ENCODE measurements at places on chromosomes 2 and 18.

DNA sequence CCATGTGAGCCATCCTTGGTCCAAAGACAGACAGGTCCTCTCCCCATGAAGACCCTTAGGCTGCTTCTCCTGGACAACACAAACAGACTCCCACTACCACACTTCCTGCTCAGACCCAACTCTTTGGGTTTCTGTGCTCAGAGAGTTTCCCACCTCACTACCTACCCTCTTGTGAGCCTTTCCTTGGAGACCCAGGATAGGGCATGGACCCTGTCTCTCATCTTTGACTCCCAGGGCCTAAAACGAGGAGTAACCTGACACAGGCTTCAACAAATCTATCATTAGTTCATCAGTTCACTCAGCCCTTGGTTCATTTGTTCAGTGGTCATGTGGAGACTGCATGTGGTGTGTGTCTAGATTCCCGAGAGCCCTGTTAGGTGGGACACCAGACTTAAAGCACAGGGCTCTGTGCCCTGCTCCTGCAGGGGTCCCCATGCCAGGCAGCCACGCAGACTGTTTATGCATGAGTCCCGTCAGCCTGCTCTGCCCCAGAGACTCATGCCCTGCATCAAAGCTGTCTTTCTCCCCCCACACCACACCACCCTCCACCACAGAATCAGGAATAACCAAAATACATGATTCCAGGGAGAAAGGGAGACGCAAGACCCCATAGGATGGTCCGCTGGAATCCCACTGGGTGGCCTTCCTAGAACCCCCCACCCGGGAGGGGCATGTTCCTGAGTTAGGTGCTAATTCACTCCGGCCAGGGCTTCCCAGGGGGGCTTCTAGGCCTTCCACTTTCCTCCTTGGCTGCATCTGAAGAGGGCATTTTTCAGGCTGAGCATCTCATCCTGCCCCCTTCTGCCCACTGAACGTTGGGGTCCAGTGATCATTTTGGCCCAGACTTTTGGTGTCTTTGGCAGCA is 100.2 kb upstream of the TEX51 start:
- H3K27me3 ChIP-seq = peaks cover 27% of the 10 kb centered on the region
- H3K36me3 ChIP-seq = no peaks in the 10 kb centered on the region
- DNase-seq = no peak
- H3K4me1 ChIP-seq = no peaks in the 10 kb centered on the region
- H3K27ac ChIP-seq = no peak overlapping the region
- no peak overlapping the region for H3K4me3 ChIP-seq

DNA sequence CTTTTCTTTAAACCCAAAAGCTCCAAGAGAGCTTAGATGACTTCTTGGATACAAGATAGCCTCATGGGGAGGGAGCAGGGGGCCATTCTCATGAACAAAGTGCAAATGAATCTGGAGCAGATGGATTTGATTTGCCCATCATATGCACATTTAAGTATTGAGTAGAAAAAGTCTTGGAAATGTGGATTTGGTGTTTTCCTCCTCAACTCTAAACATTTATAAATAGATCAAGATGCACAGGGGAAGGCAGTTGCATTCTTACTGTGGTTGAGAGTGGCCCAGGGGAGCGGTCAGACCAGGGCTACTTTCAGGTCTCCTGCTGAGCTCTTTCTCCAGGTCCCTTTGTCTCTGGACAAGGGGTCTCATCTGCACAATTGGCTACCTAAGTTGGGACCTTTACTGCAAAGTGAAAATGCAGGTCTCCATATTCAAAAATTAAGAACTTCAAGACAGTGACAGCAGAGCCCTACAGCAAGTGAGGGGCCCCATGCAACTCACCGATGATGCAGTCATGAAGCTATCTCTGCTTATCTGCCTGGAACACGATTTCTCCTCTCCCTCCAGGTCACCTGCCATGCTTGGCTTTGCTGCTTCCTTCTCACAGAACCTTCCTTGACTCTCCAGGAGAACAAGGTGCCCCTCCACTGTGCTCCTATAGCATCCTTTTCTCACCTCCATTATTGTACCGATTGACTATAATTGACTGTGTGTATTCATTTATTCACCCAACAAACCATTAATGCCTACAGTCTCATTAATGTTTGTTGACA is 145.4 kb downstream of the LPIN1 start:
- no peaks in the 10 kb centered on the region for H3K36me3 ChIP-seq
- no peak overlapping the region for H3K27ac ChIP-seq
- H3K4me1 ChIP-seq = no peaks in the 10 kb centered on the region
- H3K4me3 ChIP-seq = no peak overlapping the region

- peaks cover 62% of the 10 kb centered on the region for H3K27me3 ChIP-seq
- H3K36me3 ChIP-seq = no peaks in the 10 kb centered on the region
- no peak overlapping the region for H3K4me3 ChIP-seq
- peaks cover 4% of the 10 kb centered on the region for H3K4me1 ChIP-seq
Measured at GRCh38 chr2:219423652-219424377, 5.6 kb downstream of the DES start.

DNA sequence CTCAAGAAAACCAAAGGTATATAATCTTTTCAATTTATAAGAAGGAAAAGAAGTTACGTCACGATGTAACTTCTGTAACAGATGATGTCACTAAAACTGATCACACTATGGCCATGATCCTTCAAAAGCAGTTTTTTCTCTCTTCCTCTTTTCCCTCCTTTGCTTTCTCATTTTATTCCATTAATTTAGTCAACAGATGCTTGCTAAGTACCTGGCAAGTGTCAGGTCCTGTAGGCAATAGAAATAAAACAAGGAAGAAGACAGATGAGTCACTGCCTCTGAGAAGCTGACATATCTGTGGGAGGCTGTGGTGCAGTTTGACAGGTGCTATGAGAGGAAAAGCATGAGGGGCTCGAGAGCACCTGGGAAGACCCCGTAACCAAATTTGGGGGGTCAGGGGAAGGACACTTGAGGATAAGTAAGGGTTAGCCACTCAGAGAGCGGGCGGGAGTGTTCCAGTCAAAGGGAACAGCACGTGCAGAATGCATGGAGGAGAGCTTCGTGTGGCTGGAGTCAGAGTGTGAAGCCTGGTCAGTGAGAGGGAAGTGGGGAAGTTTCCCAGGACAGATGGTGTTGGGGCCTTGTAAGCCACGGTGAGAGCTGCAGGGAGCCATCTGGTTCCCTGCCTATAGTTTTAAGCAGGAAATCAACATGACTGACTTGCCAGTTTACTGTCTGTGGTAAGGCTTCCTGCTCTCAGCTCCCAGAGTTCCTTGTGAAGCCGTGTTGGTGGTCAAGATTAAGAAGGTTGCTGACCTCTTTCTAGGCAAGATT is 198.8 kb upstream of the FOSL2 start:
- no peaks in the 10 kb centered on the region for H3K36me3 ChIP-seq
- no peak for DNase-seq
- H3K4me3 ChIP-seq = no peak overlapping the region
- H3K4me1 ChIP-seq = peaks cover 16% of the 10 kb centered on the region
- H3K27ac ChIP-seq = no peak overlapping the region
- no peaks in the 10 kb centered on the region for H3K27me3 ChIP-seq

GRCh38 chr2:157055660-157056199 is 201.8 kb upstream of the GALNT5 start:
- no peak overlapping the region for H3K27ac ChIP-seq
- H3K36me3 ChIP-seq = no peaks in the 10 kb centered on the region
- no peaks in the 10 kb centered on the region for H3K4me1 ChIP-seq

- H3K27me3 ChIP-seq = peaks cover 45% of the 10 kb centered on the region
- no peaks in the 10 kb centered on the region for H3K36me3 ChIP-seq
- no peak overlapping the region for H3K4me3 ChIP-seq
- H3K4me1 ChIP-seq = peaks cover 13% of the 10 kb centered on the region
Measured at GRCh38 chr2:20106746-20107145, 55.3 kb upstream of the LAPTM4A start.

DNA sequence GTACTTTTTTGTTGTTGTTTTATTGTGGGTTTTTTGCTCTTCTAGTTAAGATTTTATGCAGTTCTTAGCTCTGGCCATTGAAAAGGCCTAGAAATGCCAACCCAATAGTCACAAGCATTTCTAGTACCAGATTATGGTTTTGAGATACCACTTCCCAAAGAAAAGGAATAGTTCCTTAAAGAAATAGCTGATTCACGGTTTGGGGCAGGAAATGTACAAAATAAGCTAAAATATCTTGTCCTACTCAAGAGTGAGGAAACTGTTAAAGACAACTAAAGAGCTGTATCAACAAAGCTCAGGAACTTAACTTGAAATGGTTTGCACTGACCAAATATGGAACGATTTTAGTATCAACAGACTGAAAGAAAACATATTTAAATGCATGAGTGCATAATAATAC is 35.4 kb downstream of the PGAP1 start:
- H3K27ac ChIP-seq = no peak overlapping the region
- DNase-seq = no peak
- no peaks in the 10 kb centered on the region for H3K4me1 ChIP-seq
- no peaks in the 10 kb centered on the region for H3K27me3 ChIP-seq

GRCh38 chr18:22115573-22115972 is 53.8 kb upstream of the GATA6 start:
- no peaks in the 10 kb centered on the region for H3K4me1 ChIP-seq
- no peaks in the 10 kb centered on the region for H3K27me3 ChIP-seq
- DNase-seq = no peak

DNA sequence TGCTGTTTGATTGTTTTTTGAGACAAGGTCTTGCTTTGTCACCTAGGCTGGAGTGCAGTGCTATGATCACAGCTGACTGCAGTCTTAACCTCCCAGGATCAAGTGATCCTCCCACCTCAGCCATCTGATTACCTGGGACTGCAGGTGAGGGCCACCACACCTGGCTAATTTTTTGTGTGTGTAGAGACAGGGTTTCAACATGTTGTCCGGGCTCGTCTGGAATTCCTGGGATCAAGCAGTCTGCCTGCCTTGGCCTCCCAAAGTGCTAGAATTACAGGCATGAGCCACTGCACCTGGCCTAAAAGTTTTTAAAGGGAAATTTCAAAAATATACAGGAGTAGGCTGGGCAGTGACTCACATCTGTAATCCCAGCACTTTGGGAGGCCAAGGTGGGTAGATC is 22.4 kb downstream of the CARF start:
- H3K4me1 ChIP-seq = peaks cover 2% of the 10 kb centered on the region
- H3K27me3 ChIP-seq = no peaks in the 10 kb centered on the region
- peaks cover 17% of the 10 kb centered on the region for H3K36me3 ChIP-seq
- DNase-seq = no peak

GRCh38 chr2:23541503-23542229 is 156.7 kb downstream of the KLHL29 start:
- no peak for DNase-seq
- H3K27me3 ChIP-seq = peaks cover 8% of the 10 kb centered on the region
- no peak overlapping the region for H3K4me3 ChIP-seq
- H3K36me3 ChIP-seq = no peaks in the 10 kb centered on the region
- no peak overlapping the region for H3K27ac ChIP-seq

- H3K27me3 ChIP-seq = peaks cover 8% of the 10 kb centered on the region
- H3K27ac ChIP-seq = no peak overlapping the region
- H3K4me1 ChIP-seq = peaks cover 32% of the 10 kb centered on the region
- H3K4me3 ChIP-seq = no peak overlapping the region
- no peaks in the 10 kb centered on the region for H3K36me3 ChIP-seq
- no peak for DNase-seq
Measured at GRCh38 chr2:113135317-113135716, 7.9 kb downstream of the IL1RN start.

GRCh38 chr18:1528964-1529509 is 624.4 kb downstream of the ADCYAP1 start:
- H3K27ac ChIP-seq = no peak overlapping the region
- no peaks in the 10 kb centered on the region for H3K27me3 ChIP-seq
- no peaks in the 10 kb centered on the region for H3K36me3 ChIP-seq
- no peak overlapping the region for H3K4me3 ChIP-seq

DNA sequence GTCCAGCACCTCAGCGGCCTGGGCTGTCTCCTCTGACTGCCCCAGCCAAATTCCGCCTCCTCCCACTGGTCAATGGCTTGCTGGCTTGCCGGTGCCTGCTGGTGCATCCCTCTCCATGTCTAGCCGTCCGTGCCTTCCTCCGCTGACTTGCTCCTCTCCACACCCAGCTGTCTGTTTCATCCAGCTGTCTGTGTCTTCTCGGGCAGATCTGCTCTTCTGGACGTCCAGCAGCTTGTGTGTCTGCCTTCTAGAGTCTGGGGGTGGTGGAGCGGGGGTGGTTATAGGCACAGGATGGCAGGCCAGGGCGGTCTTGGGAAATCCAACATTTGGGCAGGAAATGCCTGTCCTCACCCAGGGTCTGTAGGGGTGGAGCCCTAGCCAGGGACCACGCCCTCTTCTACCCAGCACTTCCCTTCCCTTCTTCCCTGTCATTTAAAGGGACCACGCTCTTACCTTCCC is 369.2 kb downstream of the GALNT13 start:
- H3K4me1 ChIP-seq = no peaks in the 10 kb centered on the region
- no peaks in the 10 kb centered on the region for H3K36me3 ChIP-seq
- DNase-seq = no peak
- no peaks in the 10 kb centered on the region for H3K27me3 ChIP-seq

DNA sequence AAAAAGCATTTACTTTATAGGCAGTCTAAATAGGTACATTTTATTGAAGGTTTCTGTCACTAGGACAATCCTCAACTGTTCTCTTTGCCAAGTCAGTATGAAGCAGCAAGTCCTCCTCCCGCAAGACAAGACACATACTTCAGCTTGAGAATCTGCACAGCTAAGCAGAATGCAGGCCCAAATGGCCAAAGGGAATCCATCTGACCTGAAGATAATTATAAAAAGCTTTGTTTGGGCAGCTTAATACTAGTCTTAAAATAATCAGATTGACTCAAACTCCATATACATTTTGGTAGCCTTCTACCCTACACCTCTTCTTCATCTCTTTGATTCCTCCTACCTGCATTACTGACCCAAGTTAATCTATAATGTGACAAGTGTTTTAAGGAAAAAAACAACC is 1.8 kb downstream of the LANCL1 start:
- H3K27ac ChIP-seq = no peak overlapping the region
- no peaks in the 10 kb centered on the region for H3K27me3 ChIP-seq

DNA sequence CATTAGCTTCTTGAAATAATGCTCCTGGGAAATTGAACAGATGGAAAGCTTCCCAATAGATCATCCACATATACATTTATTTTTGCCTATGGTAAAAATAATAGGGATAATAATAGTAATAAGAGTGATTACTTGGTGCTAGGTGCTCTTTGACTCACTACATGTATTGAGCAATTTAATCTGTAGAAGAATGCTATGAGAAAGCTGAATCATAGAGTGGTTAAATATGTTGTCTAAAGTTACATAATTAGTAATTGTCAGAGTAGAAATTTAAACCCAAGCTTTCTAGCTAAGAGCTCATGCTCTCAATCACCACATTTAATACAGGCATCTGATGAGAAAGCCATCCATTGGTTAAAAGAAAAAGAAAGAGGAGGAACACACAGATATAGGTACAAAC is 590.5 kb upstream of the SLC8A1 start:
- no peak for DNase-seq
- no peak overlapping the region for H3K27ac ChIP-seq
- H3K4me1 ChIP-seq = no peaks in the 10 kb centered on the region
- H3K27me3 ChIP-seq = no peaks in the 10 kb centered on the region
- no peak overlapping the region for H3K4me3 ChIP-seq
- no peaks in the 10 kb centered on the region for H3K36me3 ChIP-seq

DNA sequence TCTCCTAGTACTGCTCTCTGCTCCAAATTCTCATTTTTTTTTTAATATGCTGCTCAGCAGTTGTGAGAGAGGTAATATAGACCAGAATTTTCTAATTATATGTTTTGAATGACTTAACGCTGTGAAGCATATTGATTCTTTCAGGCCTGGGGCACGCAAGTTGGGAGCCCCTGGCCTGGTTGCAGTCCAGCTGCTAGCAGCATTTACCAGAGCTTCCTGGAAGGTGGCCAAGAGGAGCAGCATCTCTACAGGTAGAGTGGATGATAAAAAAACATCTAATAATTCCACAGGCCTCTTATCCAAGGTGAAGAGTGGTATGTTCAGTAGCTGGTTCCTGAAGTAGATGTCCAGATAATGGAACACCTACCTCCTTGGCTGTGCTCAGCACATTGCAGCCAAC is 7.3 kb upstream of the UGP2 start:
- H3K36me3 ChIP-seq = peaks cover 4% of the 10 kb centered on the region
- no peak overlapping the region for H3K27ac ChIP-seq
- peaks cover 7% of the 10 kb centered on the region for H3K4me1 ChIP-seq
- no peak for DNase-seq

Measured in activated naive CD4-positive, alpha-beta T cell treated with anti-CD3 and anti-CD28 coated beads, Interleukin-2, amount 10 ng/mL, durations not matched to agents 7 days and 5 days (primary cell).